ENCODE measurements at places on chromosomes 2 and 18.

- peak; percentile 74 for DNase-seq
These were observed 19.8 kb upstream of the PDIA6 start for GRCh38 chr2:10832203-10832936.

DNA sequence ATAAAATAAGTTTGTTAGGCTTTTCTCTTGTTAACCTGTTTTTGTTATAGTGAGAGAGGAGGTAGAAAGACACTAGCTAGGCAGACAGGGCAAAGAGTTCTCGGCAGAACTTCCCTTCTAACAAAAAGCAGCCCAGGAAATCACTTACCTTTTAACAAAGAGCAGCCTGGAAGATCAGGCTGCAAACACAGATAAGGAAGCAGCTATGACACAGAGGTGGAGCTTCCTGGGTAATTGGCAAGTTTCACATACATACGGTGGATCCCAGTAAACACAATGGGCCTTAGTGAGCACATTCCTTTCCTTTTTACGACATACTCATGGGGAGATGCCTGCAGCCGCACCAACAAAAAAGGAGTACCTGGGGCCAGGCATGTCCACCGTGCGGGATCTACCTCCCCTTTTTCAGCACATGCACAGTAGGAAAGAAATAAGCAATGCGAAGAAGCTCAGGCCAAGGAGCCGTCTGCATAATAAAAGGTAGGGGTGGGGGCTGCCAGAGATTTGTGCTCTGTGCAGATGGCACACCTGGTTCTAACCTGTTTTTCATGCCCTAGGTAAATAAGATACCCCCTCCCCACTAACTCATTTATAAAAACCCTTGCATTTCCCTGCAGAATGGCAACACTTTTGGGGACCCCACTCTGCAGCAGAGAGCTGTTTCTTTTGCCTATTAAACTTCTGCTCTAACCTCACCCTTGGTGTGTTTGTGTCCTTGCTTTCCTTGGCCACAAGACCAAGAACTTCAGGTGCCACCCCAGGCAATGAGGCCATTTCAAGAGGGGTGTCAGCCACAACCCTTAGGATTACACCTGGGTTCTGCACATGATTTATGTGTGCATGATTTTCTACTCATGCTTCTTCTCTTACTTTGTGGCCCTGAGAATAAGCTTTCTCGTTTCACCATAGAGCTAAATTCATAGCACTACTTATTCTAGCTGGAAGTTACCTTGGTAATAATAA is 26.5 kb downstream of the MDH1 start:
- no peak for DNase-seq

- no peak for DNase-seq
These were observed 9.0 kb downstream of the EMX1 start for GRCh38 chr2:72926368-72926767.

DNA sequence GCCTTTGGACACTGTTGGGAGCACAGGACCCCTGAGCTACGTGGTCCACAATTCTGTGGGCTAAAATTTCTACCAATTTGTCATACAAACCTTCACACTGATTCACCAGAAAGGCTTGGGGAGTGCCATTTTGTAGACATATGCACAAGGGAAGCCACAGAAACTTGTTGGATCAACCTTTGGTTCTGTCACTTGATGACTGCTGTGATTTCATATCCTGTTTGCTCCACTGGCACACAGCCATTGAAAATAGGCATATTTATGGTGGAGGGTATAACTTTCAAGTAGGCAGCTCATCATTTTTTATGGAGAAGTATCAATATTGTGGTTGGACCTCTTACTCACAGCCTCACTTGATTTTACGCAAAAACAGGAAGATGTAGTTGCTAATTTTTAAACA is 10.5 kb downstream of the NAPG start:
- DNase-seq, result no peak

DNA sequence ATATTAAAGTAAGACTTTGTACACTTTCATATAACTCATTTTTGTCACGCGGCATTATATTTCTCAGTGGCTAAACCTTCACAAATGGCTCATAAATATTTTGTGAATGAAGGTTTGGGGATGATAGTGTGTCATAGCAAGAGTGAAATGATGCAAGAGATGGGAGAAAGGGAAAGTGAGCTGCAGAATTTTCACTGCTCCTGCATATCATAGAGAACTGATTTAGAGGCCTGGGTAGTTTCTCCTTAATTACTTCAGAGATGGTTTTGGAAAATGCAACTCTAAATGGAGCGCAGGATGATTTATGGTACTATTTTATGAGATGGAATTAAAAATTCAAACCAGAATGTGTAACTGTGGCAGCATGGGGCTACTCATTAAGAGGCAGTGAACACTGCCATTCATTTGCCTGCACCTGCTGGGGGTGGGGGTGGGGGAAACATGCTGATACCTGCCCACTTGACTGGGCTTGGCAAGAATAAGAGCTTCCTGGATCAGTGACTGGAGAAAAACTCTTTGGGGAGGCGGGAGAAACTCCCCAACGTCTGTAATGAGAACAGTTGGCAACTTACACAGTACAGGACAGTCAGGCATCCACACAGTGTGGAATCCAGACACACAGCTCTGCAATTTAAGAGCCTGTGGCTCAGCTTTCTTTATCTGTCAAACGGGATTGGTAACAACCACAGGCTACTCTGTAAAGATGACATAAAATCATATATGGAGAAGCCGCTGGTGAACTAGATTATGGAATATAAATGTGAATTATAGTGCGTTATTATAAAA is 941.9 kb downstream of the SLC4A3 start:
- no peak for DNase-seq

GRCh38 chr2:239466061-239466754 is 65.4 kb upstream of the HDAC4 start:
- DNase-seq, result no peak

- DNase-seq, result no peak
These were observed 411.6 kb upstream of the NRP2 start for GRCh38 chr2:205270689-205271088.

DNA sequence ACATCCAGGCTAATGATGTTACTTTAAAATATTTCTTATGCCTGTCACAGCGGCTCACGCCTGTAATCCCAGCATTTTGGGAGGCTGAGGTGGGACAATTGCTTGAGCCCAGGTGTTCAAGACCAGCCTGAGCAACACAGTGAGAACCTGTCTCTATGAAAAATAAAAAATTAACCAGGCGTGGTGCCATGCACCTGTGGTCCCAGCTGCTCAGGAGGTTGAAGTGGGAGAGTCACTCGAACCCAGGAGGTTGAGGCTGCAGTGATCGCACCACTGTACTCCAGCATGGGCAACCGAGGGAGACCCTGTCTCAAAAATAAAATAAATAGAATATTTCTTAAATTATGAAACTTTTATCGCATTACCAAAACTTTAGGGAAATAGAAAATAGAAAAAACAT is 28.1 kb upstream of the ACTR3 start:
- no peak for DNase-seq

GRCh38 chr2:207403950-207404349 is 125.8 kb upstream of the CREB1 start:
- DNase-seq, result no peak

GRCh38 chr2:184879671-184880070 is 281.3 kb downstream of the ZNF804A start:
- DNase-seq, result no peak

DNA sequence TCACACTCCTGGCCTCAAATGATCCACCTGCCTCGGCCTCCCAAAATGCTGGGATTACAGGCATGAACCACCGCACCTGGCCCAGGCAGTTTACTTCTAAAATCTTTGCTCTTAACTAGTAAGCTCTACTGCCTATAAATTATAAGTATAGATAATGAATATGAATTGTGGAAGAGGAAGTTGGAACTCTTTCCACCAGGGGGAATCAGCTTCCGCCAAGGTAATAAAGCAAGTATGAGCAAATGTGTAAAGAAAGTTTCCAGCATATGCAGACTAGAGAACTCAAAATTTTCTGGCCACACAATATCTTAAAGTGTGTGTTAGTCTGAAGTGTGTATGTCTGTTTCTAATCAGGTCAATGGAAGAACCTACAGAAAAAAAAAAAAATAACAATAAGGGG is 68.1 kb downstream of the RMDN2 start:
- DNase-seq, result no peak

Data from hippocampal formation (tissue), 2 donors.